CD4-positive, alpha-beta T cell (primary cell): ENCODE measurements at places on chromosomes 3 and 15. TPM values are rescaled to one million over a fixed set of nuclear protein-coding genes. Genes with fewer than 3 reads are reported as not detected.

Gene HAPLN3
- total RNA-seq: 79.0 TPM

DNA sequence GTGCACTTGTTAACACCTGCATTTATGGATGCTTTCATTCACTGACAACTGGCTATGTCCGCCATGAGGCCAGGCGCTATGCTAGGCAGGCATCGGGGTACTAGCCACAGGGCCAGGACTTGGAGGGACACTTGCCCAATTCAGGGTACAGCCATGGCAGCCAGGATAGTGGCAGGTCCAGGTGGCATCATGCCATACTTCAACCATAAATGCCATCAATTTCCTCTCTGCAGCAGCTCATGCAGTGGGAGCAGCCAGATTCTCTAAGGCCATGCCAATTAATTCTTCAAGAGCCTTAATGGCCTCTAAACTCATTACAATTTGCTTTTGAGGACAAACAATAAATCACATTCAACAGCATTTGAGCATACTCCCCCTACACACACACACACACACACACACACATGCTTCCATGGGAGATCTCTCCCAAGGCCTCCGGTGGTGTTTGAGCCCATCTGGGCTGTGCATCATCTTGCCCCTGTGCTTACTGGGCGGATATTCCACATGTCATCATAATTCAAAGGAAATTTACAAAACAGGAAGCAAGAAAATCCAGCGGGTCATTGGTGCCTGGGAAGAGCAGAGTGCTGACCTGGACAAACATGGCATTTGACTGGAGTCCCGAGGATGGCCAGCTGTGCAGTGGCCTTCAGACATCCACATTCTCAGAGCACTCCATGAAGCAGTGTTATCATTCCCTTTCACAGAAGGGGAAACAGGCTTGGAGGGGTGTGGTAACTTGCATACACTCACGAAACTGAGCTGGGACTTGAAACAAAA is 109.1 kb downstream of the IQSEC1 start:
- no peak for DNase-seq

- no peak for DNase-seq
These were observed 277.1 kb upstream of the GBE1 start for GRCh38 chr3:82038556-82038955.

GRCh38 chr15:74377831-74378766 is 10.7 kb upstream of the CYP11A1 start:
- DNase-seq: peak; percentile 29
